Fibroblast of skin of left quadriceps (primary cell): ENCODE measurements at places on chromosomes 12 and 14.

DNA sequence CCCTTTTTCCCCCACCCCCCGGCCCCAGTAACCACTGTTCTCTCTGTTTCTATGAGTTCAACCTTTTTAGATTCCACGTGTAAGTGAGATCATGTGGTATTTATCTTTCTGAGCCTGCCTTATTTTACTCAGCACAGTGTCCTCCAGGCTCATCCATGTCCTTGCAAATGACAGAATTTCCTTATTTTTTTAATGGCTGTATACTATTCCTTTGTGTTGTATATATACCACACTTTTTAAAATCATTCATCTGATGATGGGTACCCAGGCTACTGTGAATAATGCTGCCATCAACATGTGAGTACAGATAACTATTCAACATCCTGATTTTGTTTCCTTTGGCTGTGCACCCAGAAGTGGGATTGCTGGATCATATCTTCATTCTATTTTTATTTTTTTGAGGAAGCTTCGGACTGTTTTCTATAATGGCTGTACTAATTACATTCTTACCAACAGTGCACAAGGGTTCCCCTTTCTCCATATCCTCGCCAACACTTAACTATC, 54.7 kb downstream of the DDX51 start:
- DNase-seq = no peak

DNA sequence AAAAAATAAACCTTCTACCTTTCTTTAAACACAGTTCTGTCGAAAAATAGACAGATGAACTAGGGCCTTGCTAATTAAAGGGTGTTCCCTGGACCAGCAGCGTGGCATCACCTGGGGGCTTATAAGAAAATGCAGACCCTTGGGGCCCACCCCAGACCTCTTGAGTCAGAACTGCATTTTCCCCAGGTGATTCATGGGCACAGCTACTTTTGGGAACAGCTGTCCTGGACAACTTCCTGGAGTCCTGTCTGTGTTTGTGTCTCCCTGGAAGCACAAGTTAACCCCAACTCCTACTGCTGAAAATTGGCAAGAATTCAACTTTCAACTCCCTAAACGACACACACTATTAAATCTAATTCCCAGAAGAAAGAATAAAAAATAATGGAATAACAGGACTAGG, 17.8 kb downstream of the FBLN5 start:
- DNase-seq = no peak

GRCh38 chr12:76441016-76441415, 92.8 kb upstream of the BBS10 start:
- DNase-seq = no peak

DNA sequence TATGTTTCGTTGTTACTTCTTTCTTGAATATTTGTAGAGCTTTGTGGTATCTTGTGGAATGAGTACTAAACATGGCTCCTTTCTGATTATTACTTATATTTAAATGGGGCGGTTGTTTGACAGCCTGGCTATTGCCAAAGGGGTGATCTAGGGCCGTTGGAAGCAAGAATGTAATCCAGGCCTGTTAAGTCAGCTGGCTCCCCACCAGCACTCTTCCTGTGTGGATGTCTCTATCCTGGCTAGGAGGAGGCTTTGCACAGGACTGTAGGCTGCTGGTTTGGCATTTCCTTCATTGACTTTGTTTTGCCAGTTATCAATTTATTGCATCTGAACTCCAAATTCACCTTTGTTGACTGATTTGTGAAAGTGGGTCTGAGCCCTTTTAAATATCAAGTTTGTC, 5.6 kb downstream of the FAM234B start:
- no peak for DNase-seq

DNA sequence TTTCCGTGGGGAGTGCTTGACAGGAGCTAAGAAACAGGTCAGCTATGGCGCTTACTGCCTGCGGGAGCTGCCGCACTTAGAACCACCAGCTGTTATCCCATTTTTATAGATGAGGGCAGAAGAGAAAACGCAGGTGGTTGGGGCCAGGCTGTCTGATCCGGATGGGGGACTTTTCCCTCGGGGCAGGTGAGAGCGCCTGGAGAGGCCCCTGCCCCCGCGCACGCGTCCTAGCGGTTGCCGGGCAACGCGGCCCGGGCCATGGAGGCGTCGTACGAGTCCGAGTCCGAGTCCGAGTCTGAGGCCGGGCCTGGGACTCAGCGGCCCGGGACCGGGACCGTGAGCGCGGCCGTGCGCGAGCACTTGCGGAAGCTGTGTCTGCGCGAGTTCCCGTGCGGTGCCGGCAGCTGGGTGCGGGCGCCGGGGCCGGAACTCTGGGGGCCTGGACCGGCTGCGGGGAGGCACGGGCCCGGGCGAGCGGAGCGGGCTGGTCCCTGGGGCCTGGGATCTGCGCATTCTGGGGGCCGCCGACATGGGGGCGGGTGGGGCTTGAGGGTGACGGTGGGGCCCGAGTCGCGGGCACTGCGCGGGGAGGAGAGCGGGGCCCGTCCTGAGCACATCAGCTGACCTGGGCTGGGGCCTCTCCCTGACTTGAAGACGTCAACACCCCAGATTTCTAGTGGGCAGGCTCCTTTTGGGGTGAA, at the start of gene LRRC43:
Gene LRRC43, plus strand, starts transcription at position 237 of the 701 bp plus-strand sequence. Its CDS starts 22 bp downstream, at position 259.
- DNase-seq = no peak

DNA sequence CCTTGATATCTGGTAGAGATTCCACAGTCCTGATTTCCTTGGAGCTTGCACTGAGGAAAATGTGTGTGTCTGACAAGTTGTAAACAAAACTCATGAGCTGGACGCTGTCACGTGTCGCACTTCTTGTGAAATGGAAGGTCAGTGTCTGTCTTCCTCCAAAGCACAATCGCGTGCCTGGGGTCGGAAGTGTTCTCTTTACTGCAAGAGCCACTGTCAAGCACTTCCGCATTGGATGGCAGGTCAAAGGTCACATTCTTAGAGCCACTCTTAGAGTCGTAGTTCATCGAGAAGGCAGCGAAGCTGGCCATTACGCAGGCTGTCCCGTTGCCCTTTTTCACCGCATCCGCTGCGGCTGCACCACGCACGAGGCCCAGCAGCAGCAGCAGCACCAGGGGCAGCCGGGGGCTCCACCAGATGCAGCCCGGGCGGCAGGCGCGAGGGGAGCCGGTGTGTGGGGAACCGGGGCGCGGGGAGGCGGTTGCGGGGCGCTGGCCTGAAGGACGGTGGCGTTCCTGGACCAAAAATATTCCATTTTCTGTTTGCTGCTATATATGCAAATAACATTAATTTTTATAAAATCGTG, 45.0 kb downstream of the LRTM2 start:
- DNase-seq = no peak

GRCh38 chr12:82781309-82781997, 94.7 kb downstream of the TMTC2 start:
- no peak for DNase-seq

DNA sequence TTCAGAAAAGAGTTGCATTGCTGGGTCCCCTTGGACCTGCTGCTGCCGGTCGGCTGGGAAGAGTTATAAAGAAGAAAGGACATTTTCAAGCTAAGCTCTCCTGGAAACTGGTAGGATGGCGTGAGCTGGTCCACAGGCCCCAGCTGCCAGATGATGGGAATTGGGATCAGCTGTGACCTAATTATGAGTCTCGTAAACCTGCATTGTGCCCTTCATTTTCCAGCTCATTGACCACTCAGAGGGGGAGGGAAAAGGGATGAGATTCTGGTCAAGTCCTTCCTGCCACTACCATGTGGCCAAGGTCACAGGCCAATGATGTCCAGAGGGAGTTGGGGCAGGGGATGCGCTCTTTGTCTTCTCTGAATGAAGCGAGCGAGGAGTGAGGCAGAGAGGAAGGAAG, 320.9 kb downstream of the NRXN3 start:
- DNase-seq = no peak

DNA sequence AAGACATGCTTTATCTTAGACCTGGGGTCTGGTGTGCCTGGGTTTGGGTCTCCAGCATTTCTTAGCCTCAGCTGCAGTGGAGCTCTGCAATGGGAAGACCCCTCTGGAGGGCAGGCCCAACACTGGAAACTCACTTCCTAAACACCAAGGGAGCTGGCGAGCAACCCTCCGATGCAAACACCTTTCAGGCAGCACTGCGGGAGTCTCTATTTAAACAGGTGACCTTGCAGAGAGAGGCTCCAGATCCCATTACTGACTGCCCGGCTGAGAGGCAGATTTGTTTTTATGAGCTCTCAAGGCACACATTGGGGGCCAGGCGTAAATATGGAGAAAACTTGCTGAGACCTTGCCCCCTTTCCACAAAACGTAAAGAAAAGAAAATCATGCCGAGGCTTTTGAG, 195.5 kb downstream of the PAX9 start:
- no peak for DNase-seq

GRCh38 chr14:87231336-87232026, 761.5 kb downstream of the GALC start:
- peak; percentile 5 for DNase-seq

DNA sequence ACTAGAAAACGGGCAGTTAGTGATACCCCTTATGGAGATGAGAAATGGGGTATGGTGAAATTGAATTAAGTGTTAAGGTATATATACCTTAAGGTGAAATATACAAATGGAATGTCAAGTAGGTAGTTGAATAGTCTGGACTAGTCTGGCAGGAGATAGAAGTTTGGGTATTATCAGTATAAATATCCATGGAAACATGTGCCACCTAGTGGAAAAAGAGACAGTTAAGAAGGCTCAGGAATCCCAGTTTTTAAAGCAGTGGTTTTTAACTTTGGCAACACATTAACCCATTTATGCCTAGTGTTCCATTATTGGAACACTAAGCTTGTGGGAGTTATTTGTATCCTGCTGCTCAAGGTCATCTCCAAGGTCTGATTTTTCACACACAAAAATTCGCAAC, 38.6 kb upstream of the TPH2 start:
- DNase-seq = peak; percentile 4

DNA sequence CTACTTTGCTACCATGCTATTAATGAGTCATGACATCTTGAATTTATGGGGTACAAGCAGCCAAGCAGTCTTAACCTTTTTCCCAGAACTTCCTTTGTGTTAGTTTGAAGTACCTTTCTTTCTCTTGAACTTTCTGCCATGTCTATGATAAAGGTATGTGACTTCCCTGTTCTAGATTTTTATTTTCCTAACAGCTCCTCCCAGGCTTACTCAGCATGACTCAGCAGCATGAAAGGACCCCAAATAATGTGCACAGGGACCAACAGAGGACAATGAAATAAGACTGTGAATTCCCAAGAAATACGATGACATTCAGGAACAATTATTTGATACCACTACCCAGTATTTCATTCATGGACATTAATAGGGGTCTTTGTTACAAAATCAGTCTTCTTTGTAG, 60.0 kb downstream of the TTC6 start:
- no peak for DNase-seq

DNA sequence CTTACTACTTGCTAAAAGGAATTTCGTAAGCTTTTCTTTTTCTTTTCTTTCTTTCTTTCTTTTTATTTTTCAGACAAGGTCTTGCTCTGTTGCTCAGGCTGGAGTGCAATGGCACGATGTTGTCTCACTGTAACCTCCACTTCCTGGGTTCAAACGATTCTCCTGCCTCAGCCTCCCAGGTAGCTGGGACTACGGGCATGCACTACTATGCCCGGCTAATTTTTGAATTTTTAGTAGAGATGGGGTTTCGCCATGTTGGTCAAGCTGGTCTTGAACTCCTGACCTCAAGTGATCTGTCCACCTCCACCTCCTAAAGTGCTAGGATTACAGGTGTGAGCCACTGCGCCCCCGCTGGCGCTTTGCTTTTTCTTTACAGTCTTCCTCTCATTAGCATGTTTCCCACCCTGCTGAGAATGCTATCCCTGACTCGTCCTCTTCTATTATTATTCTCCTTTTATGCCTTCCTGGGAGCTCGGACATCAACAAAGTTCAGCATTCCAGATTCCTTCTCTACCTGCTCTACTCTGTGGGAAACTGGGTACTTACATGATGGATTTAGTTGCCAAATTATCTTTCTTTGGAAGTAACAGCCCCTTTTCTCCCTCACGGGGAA, 3.1 kb downstream of the MTHFD1 start:
- no peak for DNase-seq

DNA sequence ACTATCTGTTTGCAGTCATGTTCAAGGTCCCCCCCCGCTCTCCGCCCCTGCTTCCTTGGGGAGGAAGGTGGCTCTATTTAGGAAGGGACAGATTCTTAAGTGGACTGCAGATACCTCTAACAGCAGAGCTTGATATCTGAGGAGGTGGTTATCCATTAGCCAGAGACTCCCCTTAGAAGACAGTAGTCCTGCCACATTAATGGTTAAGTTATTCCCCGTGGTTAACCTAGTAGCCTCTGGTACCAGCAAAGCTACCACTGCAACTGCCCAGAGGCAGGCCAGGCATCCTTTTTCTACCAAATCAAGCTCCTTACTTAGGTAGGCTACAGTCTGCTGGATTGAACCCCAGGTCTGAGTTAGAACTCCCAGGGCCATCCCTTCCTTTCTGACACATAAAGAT, 162.1 kb upstream of the AVPR1A start:
- no peak for DNase-seq

GRCh38 chr12:82596483-82596882, 90.2 kb upstream of the TMTC2 start:
- no peak for DNase-seq

DNA sequence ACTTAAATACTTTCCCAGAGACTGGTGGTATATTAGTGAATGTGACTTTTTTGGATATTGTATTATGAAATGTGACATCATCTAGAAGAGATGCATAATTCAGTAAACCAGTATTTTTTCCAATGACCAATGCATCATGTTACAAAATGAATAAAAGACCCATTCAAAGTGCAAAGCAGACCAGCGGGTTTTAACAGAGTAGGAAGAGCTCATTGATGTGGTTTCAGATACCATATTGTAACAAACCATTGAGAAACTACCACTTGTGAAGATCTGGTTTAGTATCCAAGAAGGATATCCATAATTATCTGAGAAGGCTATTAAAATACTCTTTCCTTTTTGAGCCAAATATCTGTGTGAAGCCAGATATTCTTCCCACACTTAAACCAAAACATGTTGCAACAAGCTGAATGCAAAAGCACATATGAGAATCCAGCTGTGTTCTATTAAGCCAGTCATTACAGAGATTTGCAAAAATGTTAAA, 47.7 kb downstream of the MVK start:
- DNase-seq = peak; percentile 45

- DNase-seq = no peak
These were observed 708 bp upstream of the TCTN1 start for GRCh38 chr12:110613071-110613770.

GRCh38 chr12:120416490-120417216, 21.3 kb upstream of the COX6A1 start:
- DNase-seq = no peak

DNA sequence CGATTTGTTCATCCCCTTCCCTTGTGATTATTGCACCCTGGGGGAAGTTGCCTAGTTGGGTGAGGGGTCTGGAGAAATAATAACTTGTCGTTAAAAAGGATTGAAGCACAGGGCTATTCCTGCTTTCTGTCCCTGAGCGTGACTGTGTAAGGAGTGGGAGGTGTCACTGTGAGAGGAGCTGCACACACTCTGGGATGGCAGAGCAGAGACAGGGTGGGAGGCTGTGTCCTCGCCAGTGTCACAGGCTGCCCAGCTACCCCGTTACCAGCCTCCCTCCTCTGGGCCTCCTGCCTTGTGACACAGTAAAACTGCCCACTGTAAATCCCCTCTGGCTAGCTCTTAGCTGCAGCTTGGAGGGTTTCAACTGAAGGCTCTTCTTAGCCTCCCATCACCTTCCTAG, 460.6 kb downstream of the AACS start:
- no peak for DNase-seq
